ENCODE measurements at places on chromosomes 2 and 18.

GRCh38 chr2:176984987-176985386 is 227.6 kb upstream of the HNRNPA3 start:
- DNase-seq: no peak

- DNase-seq: no peak
Measured at GRCh38 chr2:53755121-53755520, 12.5 kb upstream of the CHAC2 start.

- no peak for DNase-seq
Measured at GRCh38 chr18:25842665-25843064, 247.7 kb downstream of the SS18 start.

DNA sequence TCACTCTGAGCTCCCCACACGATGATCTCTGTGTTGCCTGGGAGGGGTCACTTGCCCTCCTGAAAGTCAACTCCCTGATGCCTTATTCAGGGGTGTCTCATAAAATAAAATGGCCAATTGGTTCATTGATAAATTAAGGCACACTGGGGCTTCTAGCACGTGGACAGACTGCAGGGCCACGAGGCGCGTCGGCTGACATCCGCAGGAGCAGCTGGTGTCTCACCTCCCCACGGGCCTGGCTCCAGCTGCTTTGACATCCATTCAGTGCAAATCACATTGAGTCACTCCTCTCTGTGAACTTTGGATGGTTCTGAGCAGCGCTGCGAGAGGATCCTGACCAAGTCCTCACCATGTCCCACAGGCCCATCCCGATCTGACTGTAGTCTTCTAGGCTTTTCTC is 4.6 kb upstream of the ST8SIA3 start:
- no peak for DNase-seq

DNA sequence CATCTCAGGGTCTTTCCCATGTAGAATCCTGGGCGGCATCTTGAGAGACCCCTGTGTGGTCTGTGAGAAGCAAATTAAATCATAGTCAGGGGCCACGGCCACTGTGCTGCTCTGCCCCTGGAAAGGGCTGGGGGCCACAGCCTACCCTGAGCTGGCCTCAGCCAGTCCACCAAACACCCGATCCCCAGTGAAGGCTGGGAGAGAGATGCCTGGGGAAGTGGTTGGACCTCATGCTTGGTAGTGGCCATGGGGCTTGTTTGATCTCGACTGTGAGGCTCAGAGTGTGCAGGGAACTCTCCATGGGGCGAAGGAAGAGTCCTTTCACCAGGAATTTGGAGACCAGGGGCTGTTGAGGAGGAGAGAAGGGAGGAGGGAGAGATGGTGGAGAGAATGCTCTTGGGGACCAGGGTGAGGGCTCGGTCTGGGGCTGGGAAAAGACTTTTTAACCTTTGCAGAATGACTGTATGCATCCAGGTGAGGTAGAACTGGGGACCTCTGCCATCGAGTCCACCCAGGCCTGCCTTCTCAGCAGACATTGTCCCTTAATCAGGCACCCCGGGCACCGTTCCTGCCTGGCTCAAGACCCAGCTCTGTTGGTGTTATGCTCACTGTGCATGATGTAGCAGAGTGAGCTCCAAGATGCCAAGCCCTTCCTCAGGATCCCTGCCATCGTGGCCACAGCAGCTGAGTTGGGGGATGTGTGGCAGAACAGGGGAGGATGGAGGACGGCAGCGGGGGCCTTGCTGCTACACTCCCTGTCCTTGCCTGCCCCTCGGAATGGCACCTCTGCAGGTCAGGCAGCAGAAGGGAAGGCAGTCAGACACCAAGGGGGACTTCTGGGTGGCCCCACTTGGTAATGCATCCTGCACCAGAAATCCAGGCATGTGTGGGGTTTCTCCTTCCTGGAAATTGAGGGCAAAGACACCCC is 249.9 kb downstream of the DYSF start:
- DNase-seq: no peak

DNA sequence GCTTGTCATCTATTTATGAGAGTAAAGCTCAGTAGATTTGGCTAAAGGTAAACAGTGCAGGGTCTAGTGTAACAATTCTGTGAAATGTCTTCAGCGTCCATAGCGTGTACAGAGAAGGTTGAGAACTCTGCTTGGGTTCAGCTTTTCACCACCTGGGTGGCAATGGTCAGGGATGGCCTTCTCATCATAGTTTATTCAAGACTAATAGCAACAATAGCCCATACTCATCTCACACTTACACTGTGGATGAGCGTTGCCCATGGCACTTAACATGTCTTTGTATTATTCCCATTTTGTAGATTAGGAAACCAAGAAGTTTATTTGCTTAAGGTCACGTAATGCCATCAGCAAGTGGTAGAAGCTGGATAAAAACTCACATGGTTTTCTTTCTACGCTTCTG is 106.8 kb upstream of the RND3 start:
- DNase-seq: no peak

DNA sequence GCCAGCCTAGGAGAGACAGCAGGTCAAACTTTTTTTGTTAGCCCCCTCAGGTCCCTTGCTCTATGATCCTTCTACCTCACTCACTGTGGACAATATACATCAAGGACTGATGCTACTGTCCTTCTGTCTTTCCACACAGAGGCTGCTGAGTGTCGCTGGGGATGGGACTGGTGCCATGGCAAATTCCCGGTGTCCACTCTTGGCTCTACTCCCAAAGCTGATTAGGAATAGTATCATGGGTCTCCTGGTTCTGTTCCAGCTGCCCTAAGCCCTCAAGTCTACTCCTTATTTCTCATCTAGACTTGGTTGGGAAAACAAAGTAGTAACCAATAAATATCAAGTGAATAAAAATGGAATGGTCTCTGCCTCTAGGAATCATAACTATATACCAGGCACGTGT is 441.3 kb downstream of the TGIF1 start:
- no peak for DNase-seq

DNA sequence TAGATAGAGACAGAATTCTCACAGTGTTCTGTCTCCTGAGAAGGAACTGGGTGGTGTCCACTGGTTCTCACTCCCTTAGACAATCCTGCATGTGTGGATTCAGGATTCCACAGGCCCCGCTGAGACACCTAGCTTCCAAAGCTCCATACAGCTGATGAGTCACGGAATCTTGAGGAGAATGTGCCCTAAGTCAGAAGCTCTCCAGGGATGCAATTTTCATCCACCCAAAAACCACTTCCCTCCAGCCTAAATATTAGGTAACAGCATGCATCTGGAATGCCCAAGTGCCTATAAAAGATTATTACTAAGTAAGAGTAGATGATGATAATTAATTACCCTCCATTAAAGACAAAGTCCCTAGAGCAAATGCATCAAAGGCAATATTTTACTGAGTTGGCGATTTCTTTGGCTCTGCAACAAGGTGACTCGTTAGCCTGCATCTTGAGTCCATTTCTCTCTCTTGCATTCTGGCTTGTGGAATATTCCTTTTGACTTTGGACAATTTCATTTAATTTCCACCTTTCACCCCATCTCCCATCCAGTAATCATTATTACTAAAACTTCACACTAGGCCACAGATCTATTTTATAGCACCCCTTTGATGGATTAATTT is 475.1 kb downstream of the TNS1 start:
- DNase-seq: no peak

- DNase-seq: no peak
Measured at GRCh38 chr2:43676322-43677050, at the start of gene C1GALT1C1L. TSS of gene C1GALT1C1L (minus strand) at chr2:43676429. CDS start at chr2:43676322, 107 bp downstream.

GRCh38 chr18:24923138-24923537 is 428.8 kb downstream of the ZNF521 start:
- DNase-seq: no peak

DNA sequence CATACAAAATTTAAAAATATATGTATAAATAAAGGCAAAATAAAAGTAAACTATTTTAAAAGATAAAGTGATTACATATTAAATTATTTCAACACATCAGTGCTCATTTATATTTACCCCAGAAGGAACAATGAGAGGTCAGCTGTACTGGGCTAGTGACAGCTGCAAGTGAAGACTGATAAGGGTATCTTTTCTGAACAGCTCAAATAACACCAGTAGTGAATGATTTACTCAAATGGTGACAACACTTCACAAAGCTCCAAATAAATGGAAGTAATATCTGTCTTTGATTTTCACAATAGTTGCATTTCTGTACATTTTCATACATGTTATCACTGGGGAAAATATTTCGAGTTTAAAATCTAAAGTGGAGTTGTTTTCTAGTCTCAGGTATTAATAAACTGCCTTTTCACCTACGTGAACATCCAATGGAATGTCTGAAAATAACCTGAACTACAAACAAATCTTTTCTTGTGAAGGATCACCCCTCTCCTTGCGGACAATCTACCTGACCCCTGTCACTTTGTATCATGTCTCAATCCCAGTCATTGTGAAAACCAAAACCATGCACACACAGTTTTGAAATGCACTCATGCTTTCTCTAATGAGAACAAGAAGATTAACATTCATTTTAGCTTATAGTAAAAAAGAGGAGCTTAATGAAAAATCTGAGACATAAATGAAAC is 1928.8 kb upstream of the CELF4 start:
- DNase-seq: no peak

DNA sequence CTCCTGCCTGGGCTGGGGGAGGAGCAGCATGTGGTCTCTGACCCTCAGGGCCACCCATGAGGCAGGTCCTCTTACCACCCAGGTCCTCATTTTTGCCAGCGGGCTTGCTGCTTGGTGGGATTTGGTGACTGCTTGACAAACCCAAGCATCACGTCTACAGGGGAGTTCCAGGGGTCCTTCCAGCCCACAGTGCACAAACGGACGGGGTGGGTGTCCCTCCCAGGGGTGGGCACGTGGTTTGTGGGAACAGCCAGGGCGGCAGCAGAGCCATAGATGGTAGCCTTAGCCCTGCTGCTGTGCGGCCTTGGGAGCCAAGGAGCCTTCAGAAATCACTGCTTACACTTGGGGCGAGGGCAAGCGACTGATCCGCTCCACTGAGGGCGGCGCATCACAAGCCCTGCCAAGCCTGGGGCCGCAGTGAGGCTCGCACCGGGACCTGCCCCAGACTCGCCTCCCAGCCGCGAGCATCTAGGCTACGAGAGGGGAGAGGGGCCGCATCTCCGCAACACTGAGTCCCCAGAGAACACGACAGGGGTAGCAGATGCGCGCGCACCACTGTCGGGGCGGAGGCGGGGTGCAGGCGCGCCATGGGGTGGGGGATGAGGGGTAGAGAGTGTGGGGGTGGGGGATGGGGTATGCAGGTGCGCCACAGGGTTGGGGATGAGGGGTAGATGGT is 36.9 kb downstream of the SNED1 start:
- DNase-seq: no peak

DNA sequence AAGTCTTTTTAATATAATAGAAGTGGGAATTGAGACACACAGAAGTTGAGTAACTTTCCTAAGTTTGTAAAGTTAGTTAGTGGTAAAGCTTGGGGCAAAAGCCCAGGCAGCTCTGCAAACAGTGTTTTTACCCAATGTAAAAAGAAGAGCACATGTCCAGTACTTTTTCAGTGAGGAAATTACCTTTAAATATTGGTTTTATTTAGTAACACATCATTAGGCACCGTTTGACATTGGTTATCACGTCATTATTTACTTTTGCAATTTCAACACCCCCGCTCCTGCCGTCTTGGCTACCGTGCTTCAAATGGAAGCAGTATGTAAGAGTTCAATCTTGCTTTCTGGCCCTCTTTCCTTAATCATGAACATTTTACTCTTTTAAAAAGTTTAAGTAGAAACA is 807.9 kb downstream of the EPHA4 start:
- DNase-seq: no peak

DNA sequence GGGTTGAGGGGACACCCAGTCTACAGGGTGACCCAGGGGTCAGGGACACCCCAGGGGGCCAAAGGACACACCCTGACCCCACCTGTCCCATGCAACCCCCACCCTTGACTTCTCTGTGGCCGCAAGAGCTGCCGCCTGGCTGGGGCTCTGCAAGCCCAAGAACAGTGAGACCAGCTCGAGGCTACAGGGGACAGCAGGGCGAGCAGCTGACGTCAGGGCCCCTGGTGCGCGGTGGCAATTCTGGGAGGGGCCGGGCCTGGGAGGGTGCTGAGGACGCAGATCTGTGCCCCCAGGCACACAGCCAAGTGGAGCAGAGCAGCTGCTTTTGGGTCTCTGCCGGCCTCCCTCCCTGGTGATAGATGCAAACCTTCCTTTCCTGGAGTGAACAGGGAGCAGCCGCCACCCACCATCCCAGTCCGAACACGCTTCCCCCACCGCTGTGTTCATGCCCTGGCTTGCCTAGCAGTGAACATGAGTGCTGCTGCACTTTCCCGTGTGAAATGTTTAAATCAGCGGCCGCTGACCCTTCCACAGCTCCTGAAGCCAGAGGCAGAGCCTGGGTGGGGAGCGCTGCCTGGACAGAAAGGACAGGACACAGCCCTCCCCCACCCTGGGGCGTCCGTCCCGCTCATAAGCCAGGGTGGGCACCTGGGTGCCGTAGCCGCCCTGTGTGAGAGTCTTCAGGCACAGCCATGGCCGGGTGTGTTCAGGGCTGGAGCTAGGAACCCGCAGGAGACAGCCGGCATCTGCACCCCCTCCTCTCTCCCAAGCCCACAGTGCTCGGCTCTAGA is 46.9 kb downstream of the SLC66A2 start:
- DNase-seq: no peak

DNA sequence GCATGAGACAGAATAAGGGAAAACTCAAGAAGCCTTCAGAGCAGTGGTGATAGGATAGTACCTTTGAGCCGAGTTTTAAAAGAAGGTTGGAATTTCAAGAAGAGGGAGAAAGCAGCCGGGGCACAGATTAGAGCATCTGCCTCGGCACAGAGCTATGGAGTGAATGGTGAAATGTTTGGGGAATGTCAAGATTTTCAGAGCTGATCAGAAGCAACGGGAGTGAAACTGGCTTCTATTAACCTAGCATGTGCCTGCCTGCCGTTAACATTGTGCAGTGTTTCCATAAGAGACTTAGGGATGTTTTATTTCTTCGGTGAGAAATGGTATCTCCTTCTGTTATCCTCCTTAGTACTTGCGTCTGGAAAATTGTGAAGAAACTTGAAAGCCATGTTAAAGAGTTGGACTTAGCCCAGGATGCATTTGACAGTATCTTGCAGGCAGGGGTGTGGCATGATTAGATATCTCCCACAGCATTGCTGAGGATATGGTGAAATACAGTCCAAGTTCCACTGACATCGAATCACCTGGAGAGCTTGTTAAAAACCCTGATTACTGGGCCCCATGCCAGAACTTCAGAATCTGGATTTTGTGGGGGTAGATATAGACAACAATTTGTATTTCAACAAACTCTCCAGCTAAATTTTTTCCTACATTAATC is 96.8 kb upstream of the PPP1CB start:
- no peak for DNase-seq

DNA sequence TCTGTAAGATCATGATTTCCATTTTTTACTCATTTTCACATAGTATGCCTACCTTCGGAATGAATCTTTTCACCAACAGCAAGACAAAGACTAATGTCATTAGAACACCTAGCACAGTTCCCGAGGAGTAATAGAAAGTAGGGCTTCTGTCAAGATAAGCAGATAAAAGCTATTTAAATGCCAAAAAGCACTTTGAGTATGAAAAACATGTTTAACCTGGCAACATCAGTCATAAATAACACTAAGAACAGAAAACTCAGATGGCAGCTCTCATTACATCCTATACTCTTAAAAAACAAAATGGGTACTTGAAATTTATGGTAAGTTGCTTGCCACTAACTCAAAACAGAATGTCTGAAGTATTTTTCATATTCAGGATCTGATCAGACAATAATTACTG is 17.1 kb downstream of the NEMP2 start:
- DNase-seq: no peak

Data from CMK (cell line).